RWPE1 (cell line): ENCODE measurements at places on chromosomes 13 and 19.

DNA sequence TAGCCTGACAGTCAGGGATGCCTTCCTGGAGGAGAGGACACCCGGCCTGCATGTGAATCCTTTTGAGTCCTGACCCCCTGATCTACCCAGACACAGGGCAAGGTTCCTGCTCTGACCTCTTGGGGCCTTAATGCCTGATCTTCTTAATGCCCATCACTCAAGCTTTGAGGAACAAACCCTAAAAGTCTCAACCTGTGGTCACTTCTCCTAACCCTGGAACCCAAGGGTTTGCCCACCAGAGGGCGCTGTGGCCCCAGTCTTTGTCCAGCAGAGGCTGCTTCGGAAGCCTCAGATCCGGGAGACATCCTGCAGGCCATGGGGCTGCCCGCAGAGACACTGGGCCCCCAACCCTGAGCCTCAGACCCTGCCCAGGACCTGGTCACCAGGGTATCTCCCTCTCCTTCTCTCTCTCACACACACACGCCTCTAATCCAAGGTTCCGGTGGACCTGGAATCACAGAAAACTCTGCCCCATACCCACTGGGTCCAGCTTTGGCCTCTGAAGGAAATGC is 9.8 kb upstream of the DPF1 start:
- DNase-seq = peak; percentile 73

- DNase-seq = no peak
Observed at GRCh38 chr19:32555786-32556185, 25.2 kb upstream of the PDCD5 start.

- no peak for DNase-seq
Observed at GRCh38 chr13:99301913-99302636, 5.1 kb downstream of the GPR183 start.

GRCh38 chr13:99307648-99308339 is 595 bp upstream of the GPR183 start:
- DNase-seq = peak; percentile 21

- DNase-seq = no peak
Observed at GRCh38 chr13:78940455-78941130, 281.6 kb upstream of the OBI1 start.

- DNase-seq = no peak
Observed at GRCh38 chr19:44142059-44142433, 692 bp downstream of the ZNF234 start.

DNA sequence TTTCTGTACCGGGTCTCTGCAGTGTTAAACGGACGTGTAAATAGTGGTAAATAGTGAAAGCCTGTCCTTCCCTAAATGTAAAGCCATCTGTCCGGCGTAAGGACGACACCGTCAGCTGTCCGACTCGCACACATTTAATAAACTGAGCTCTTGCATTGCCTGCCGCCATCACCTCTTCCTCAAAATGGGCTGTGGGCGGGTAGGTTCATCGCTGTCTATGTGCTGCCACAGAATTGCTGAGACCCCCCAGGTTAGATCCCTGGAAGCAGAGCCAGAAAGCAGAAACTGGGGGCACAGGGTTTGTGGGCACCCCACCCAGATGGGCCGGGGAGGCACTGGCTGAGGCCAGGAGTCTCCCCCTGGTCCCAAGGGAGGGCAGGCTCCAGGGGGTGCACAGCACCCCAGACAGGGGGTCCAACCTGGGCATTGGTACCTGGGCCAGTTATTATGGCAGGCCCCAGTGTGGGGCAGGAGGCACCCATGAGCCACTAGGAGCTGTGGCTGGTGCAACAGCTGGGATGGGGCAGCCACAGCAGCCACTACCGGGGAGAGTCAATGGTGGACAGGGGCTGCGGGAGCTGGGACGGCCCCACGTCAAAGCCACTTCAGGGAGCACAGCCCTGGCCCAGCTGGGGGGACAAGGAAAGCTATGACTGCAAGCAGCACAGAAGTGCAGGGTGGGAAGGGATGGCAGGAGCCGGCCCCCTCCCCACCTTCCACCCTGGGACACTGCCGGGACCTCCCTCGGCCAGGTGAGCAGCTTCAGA is 5.7 kb downstream of the C19orf25 start:
- DNase-seq = no peak

DNA sequence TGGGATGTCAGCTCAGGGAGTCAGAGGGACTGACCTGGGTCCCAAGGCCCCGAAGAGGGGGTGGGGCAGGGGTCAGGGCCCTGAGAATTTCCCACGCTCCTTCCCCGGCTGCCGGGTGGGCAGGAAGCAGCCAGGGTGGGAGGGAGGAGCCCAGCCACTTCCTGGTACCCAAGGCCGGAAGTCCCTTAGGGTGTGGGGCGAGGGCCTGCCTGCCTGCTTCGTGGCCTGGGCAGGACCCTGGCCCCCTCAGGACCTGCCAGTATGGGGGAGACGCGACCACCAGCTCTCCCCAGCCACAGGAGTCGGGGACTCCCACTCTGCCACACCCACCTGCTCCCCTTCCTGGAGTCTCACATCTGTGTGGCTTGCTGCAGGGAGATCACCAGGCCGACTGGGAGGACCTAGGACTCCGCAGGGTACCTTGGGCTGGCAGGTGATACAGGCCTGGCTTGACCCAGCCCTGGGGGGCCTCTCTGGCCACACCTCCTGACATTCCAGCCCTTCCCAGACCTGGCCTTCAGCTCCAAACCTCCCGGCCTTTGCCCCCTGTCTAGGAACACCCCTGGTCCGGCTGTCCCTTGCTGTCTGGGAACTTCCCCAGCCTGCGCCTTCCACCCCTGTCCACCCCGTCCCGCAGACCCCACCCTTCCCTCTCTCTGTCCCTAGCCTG is 9.8 kb upstream of the CIRBP start:
- DNase-seq = no peak

- DNase-seq = no peak
Observed at GRCh38 chr13:26030331-26030730, 21.5 kb downstream of the SHISA2 start.

DNA sequence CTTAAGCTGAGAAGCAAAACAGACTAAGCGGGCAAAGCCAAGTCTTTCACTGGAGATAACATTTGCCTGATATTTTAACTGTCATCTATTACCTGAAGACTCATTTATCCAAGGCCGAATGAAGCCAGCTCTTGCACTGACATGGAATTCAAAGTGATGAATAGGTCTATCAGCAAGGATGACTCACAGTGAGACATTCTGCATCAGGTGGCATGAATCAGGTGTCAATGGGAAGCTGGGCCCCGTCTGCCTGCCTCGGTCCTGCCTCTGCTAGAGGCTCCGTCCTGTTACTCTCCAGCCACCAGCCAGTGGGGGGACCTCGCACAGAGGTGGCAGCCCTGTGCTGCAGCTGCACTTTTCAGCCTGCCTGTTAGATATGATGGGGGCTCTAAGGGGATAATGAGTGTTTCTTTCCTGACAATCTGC is 23.5 kb downstream of the STARD13 start:
- peak; percentile 85 for DNase-seq

DNA sequence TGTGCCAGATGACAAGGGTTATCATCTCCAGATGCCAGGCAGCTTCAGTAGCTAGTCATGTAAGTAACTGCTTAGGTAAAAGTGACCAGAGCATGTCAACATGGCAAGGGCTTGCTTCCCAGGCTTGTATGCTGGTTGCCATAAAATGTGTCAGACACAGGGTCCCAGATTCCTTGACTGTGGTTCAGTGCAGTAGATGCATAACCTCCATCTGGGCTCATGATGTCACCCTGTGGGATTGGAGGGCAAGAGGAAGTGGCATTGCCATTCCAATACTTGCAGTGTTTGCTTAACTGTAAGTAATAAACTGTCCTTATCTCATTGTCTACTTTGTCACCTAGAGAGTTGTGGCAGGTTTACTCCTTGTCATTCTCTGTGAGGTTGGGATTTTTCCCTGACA is 226.8 kb downstream of the PCDH17 start:
- DNase-seq = no peak
